ENCODE measurements at places on chromosomes 12 and 14.

DNA sequence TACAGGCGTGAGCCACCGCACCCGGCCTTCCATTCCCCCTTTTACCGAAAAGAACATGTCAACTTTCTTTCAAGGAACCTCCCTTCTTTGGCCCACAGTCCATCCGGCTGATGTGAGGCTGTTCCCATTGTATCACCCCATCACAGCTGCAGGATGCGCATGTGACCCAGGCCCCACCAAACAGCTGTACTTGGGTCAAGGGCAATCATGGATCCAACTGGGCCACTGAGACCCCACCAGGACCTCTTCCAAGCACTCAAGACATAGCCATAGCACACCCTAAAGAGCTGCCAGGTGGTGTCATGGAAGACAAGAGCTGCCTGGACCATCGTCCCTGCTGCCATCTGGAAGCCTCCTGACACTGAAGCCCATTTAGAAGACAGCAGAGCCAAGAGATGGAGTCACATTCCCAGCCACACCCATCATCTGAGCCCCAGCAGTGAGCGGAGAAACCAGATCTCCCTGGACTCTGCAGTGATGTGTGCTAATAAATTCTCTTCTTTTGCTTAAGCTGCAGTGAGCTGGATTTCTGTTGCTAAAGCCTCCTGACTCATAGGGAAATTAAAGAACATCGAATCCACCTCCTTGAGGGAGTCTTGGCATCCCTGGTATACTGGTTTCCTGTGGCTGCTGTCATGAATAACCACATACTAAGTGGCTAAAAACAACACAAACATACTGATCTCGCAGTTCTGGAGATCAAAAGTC lies 105.6 kb downstream of the KSR2 start:
- DNase-seq = no peak

DNA sequence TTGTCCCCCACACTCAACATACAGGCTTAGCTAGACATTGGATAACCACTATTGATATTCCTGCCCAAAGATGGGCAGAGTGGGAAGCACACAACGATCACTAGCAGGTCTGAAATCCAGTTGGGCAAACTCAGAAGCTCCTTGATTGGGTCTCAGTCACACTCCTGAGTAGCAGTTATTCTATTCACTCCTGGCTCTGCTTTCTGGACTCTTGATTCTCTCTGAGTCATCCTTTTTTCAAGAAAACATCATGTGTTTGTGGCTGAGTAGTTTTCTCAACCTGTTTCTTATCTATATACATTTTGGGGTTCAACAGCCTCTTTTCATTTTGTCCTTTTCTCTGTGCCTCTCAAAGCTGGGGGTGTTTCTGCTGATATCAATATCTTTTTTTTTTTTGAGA lies 46.0 kb upstream of the MANSC4 start:
- DNase-seq = no peak

DNA sequence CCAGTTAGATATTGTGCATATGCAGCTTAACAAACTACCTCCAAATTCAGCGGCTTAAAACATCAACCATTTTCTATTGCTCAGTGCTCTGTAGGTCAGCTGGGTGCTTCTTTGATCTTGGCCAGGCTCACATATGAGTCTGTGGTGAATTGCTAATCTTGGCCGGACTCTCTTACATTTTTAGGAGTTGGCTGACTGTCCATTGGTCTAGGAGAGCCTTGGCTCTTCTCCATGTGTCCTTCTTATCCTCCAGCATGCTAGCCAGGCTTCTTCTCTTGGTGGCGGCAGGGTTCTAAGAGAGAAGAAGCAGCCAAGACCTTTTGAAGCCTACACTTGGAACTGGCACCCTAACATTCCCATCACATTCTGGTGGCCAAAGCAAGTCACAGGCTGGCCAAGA lies 174.3 kb upstream of the PWP1 start:
- DNase-seq = no peak

DNA sequence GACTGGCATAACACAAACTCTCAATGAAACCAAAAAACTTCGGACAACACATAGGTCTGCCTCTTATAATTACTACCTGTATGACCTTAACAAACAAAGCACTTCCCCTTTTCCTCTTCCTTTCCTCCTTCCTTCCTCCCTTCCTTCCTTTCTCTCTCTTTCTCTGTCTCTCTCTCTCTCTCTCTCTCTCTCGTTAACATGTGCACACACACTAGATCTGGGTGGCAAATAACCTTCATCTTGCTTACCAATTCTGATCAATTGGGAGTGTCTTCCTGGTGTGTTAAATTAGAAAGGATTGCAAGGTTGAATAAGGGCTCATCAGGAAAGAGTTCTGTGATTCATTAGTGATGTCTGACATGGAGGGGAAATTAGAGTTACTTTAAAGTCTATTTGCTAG lies 307.8 kb upstream of the PRKD1 start:
- no peak for DNase-seq

DNA sequence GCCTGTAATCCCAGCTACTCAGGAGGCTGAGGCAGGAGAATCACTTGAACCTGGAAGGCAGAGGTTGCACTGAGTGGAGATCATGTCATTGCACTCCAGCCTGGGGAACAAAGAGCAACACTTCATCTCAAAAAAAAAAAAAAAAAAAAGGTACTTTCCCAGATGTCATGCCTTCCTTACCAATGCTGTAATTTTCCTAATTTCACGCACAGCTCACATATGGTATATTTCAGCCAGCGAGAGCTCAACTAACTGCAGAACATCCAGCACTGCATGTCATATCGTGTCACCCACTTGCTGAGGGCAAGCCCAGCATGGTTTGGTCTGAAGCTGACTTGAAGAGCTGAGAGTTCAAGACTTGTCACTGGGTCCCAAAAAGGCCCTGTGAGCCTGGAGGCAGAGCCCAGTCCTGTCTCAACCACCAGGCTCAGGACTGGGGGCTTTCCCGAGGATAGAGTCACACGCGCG lies 29.0 kb downstream of the NFKBIA start:
- no peak for DNase-seq

GRCh38 chr12:34298176-34298970 lies 276.1 kb downstream of the ALG10 start:
- DNase-seq = no peak

- DNase-seq = no peak
These were observed 21.1 kb downstream of the PLEKHD1 start for GRCh38 chr14:69505338-69506240.

DNA sequence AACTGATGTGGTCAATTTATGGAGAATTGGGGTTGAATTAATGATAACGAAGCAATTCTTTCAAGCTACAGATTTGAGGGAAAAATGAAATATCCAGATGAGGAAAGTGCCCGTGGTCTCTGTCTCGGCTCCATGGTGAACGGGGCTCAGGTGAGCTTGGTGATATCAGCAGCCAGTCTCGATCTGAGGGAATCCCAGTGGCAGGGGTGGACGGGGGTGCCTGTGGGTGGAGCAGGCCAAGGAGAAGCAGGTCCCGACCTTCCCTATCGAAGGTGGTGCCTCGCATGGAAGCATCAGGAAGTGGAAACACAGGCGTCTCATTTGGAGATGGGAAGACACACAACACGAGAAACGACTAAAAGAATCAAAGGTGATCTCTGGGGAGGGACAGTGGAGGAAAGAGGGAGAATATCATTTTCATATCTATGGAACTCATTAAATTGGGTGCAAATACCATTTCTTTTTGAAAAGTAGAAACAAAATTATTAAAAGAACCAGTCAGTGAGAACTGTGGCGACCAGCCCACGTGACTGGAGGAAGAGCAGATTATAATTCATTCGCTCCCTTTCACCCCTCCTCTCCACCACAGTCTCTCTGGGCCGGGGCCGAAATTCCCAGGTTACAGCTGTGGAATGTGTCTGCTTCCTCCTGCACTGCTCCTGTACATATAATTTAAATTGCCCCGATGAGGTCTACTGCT lies 354.3 kb upstream of the SFSWAP start:
- DNase-seq = peak; percentile 2

- no peak for DNase-seq
These were observed 13.6 kb downstream of the PLEKHG3 start for GRCh38 chr14:64717870-64718269.

GRCh38 chr12:108935159-108935763 lies 55.4 kb downstream of the DAO start:
- no peak for DNase-seq

DNA sequence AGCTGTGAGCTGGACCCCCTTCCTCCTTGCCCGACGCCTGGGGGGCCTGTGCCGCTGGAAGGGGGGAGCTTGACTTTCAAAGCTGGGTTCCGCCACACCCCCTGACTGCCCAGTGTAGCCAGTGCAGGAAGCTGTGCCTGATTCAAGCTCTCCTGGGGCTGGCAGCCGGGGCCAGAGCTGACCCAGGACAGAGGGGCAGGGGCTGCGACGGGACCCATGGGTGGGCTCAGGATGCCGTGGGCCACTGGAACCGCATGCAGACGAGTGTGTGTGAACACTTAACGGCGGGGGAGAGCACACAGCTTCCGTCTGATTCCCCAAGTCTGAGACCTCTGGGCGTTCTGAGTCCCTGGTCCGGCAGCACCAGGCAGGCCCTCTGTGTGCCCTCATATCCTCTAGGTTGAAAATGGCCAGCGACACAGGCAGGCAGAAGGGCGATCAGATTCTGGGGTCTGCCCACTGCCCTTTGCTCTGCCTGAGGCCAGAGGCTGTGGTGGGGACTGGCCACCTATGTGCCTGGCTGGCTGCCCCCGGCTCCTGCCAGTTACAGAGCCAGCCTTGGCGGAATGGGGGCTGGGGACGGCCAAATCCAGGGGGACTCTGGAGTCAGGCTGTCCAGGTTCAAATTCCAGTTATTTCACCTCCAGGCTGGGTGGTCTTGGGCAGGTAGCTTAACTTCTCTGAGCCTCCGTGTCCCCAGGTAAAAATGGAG lies 54.0 kb downstream of the CYP46A1 start:
- no peak for DNase-seq

GRCh38 chr12:82757059-82757458 lies 70.4 kb downstream of the TMTC2 start:
- no peak for DNase-seq

DNA sequence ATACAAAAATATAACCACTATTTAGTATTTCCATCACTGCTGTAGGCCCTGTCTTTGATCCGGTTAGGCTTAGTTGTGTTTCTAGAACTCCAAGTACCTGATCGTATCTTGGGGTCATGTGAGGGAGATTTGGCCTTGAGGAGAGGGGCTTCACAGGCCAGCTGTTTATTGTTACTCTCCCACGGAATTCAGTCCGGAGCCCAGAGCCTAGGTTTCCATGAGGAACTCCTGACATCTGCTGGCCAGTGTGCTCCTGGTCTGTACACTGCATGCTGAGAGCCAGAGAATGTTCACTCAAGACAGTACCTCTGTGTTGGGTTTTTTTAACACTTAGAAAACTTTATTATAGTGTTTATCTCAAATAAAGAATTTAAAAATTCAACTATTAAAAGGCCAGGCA lies 341.0 kb upstream of the TMEM132C start:
- DNase-seq = peak; percentile 66

- DNase-seq = no peak
These were observed 3.5 kb downstream of the ELK3 start for GRCh38 chr12:96197503-96198272.

GRCh38 chr12:13100605-13100881 lies 2.9 kb downstream of the GSG1 start:
- no peak for DNase-seq

- no peak for DNase-seq
These were observed 26.7 kb downstream of the BTG1 start for GRCh38 chr12:92118826-92119536.

- no peak for DNase-seq
These were observed 106.4 kb upstream of the SRRM4 start for GRCh38 chr12:118874698-118875548.

DNA sequence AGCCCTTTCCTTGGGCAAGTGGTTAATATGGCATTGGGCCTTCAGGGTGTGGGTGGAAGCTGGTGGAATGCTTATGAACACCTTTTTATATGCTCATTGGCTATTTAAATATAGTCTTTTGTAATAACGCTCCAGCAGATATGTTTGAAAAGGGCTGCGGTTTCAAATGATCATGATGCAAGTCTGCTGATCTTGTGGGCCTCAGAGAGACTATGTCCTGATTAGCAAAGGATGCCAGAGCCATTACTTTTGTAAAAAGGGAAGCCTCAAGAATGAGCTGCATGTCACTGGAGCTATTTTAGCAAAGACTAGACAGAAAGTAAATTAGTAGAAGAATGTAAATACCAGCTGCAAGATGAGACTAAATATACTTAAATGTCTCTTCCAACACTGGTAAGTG lies 200.5 kb downstream of the GXYLT1 start:
- DNase-seq = no peak

GRCh38 chr12:32448586-32448985 lies 49.2 kb downstream of the FGD4 start:
- no peak for DNase-seq

DNA sequence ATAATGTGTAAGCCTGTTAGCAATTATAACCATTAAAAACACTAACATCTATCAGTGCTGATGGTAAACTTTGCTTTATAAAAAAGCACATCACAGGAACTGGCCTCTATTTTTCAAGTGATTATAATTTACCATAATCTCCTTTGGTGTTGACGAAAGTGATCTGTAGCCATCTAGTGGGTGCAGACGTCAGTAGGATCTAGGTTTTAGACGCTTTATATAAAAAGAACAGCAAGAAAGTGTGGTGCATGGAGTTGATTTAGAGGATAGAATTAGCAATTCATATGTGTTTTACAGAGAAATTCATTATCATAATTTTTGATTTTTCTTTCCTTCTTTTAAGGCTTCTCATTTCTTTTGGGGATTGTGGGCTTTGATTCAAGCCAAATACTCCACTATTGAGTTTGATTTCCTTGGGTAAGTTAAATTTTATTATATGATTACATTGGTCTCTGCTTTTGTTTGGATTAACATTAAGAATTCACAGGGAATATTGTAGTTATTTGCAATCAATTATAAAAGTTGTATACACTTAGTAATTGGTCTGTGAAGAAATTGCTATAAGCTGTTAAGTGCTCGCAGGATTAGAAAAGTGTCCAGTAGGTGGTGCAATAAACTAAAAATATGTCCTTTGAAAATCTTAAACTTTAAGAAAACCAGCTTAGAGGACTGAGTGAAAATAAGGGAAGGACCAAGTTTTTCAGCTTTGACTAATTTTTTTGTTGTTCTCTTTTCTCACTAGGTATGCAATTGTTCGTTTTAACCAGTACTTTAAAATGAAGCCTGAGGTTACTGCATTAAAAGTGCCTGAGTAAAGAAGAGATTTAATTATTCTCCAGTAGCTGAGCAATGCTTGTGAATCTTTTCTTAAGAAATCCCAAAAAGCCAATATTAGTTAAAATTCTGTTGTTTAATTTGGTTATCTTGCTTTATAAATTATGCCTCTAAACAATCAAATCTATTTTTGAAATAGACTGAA lies 59.5 kb downstream of the ETNK1 start:
- peak; percentile 36 for DNase-seq

DNA sequence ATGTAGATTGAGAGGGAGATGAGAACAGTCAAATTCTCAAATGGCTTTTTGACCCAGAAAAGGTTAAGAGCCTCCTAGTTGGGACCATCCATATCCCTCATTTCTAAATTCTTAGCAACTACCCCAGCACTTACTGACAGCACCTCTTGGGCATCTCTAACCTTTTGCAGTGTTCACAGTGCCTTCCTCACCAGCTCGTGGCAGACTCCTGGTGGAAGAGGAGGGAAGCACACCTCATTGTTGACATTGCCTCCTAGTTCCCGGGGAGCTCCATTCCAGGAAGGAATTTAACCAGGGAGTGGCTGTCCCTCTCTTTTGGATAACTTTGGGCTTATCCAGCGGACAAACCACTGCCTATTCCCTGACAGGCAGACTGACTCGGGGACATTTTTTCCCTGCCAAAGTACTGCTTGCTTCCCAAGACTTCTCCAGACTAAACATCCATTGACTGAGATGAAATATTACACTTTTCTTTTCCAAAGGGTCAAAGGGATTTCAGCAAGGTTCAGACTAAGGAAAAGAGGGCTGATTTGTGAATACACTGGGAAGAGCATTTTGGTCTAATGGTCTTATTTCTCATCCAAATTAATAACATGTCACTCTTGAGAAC lies 9.0 kb upstream of the OR6J1 start:
- peak; percentile 46 for DNase-seq

Measured in retina (tissue), 1 donor.